ENCODE measurements at places on chromosomes 7 and 10.

- DNase-seq, result no peak
These were observed 213.0 kb downstream of the TCERG1L start for GRCh38 chr10:131098416-131098952.

DNA sequence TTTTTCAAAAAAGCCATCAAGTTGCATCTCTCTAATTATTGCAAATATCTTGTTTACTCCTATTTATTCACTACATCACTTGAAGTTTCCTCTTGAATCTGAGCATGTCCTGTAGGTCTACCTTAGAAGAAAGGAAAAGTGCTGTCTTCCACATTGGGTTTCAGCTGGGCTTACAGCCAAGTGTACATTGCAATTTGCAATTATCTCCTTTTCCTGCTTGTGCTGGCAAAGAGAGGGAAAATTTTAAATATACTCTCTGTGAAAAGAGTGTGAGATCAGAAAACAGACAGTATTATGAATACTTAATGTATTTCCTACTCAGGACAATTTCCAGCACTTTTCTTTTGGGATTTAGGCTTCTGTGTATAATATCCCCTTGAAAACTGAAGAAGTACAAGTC, 839.7 kb downstream of the CNTNAP2 start:
- DNase-seq, result no peak

DNA sequence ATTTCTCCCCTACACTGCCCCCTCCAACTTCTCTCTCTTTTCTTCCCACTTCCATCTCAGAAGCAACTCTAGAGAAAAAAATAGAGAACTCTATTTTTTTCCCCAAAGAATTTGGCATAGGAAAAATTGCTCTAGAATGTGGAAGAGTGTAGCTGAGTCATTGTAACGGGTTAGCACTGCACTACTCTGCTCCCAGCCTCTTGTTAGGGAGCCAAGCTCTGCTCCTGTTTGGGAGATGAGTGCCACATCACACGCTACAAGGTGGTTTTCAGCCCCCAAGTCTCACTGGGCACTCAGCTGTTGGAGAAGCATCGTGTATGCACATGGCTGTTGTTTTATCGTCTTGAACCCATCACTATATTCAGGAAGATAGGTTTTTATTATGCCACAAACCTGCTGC, 136.4 kb downstream of the BMPER start:
- no peak for DNase-seq

GRCh38 chr7:157845203-157845835, 508.5 kb downstream of the DNAJB6 start:
- DNase-seq, result no peak

GRCh38 chr10:99233000-99233688, 2.5 kb downstream of the HPSE2 start:
- no peak for DNase-seq

DNA sequence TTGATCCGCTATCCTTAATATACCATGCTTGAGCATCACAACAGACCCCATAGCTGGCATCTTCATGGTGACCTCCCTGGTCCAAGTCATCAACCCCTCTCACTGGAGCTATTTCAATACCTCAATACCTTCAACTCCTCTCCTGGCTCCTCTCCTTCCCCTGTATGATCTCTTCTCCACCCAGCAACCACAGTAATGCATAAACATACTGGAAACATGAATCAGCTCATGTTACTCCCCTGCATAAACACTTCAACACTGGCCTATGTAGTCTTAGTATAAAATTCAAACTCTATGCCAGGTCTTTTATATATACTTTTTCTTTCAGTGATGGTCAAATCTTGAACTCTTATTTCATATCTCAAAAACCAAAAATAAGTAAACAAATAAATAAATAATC, 31.8 kb upstream of the TMEM273 start:
- no peak for DNase-seq

DNA sequence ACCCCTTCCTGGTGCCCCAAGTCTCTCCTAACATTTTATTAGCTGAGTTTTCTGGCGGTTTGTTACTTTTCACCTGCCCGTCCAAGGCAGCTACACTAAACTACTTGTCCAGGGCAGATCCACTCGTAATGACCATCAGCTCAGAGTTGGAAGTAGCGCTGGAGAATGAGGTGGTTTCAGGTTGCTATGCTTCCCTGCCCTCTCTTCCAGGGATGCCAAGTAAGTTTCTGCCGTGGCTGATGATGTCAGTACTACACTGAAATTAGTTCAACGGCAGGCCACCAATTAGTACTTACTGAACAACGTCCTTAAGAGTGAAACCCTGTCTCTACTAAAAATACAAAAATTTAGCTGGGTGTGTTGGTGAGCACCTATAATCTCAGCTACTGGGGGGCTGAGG, 55.2 kb downstream of the DIP2C start:
- DNase-seq, result no peak

DNA sequence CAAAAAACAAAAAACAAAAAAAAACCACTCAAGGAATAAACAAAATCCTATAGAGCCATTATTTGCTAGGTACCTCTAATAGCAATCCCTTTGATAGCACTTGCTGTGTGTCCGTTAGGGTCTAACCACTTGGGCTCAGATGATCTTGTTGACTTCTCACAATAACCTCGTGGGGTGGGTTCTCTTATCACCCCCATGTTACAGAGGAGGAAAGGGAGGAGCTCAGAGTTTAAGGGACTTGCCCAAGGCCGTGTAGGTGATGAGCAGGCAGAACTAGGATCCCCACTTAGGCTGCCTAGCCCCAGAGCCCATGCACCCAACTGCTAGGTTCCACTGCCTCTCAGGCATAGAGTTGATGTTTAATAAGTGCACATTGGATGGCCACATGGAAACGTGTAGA, 131.1 kb downstream of the CAMK1D start:
- DNase-seq, result no peak

GRCh38 chr7:102412548-102412947, 16.4 kb downstream of the PRKRIP1 start:
- DNase-seq, result no peak

GRCh38 chr7:109967406-109967805, 1123.5 kb upstream of the LRRN3 start:
- no peak for DNase-seq

DNA sequence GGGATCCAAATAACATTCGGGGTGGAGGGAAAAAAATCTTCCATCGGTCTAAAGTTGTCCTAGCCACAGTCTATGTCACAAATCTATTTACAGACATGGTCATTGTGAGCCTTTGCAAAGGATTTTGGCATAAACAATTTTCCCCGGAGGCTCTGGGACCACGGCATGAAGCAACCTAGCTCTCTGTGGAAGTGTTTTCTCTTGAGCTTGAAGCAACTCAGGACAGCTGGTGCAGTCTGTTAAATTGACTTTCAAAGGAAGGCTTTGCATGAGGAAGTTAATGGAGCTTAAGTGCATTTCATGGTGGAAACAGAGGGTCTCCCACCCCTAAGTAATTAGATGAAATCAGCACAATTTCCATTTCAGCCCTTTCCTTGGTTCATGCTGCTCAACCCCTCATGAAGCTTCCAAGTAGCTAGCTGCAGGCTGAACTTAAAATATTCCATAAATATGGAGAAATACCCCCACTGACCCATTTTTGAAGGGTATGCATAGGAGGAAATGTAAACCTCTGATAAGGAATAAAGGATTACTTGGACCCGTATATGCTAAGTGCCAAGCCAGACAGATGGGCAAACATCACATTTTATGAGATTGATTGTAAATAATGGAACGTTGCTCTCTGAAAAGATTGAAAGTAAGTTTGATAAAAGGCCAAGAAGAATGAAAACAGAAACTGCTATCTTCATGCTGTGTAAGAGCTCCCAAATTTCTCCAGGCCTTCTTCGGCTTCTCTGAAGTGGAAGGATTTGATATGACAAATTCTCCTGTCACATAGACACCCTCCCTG, 39.9 kb downstream of the CCDC3 start:
- DNase-seq, result no peak

All from HepG2 (cell line).